ENCODE measurements at places on chromosomes 7 and 10.

DNA sequence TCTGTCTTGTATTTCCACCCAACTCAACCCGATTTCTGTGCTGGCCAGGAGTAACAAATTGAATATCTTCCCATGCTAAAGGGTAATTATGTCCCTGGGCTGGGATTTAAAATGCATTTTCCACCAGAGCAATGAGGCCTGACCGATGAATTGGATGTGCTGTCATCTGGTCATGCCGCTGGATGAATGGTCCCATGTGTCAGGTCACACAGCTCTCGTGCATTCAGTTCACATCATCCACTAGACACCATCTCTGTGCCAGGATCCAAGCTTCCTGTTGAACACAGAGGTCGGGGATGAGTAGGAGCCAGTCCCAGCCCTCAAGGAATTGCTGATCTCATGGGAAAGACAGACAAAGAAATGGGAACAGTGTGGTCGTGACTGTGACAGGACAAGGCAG is 200.8 kb downstream of the ADRA2A start:
- DNase-seq: no peak

DNA sequence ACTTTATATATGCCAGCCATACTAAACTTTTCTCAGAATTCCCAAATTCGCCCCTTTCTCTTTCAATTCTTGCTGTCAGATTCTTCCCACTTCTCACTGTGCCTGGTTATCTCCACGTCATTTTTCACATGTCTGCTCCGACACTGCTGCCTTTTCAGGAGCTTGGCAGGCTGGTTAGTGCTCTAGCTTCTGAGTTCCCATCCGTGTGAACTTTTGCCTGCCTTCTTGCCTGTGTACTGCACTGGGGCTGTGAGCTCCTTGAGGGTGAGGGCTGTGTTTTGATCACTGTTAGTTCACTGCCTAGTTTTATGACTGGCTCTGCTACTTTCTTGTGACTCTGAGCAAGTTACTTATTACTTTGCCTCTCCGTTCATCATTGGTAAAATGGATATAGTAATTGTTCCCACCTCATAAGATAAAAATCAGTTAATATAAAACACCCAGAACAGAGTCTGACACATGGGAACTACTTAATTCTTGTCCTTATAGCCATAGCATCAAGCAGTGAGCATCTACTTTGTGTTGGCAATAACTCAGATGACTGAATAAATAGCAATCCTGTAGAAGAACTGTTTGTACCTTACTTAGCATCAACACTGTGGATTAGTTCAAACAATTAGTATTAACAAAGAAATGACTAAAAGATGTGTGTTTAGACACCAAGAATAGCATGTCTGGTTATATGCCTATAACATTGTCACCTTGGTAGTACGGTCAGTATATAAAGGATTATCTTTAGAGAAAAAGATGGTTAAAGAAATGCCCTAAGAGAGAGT is 5.5 kb downstream of the GSTO1 start:
- no peak for DNase-seq

DNA sequence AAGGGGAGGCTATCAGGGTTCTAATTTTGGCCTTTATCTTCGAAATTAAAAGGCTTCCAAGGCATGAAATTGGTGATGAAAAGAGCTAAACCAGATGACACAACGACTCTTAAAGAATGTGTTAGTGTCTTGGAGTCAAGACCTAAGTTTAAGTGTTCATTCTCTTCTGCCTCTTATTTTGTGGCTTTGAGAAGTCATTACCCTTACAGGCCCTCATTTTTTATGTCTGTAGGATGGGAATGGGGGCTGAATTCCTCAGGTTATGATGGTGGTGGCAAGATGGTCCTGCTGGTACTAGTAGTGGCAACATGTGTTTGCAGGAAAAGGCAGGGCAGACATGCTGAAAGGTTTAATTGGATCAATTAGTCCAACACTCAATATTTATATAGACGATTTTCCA is 15.4 kb downstream of the TAS2R60 start:
- no peak for DNase-seq

- no peak for DNase-seq
These were observed 75.5 kb upstream of the CAPZA2 start for GRCh38 chr7:116786791-116787443.

DNA sequence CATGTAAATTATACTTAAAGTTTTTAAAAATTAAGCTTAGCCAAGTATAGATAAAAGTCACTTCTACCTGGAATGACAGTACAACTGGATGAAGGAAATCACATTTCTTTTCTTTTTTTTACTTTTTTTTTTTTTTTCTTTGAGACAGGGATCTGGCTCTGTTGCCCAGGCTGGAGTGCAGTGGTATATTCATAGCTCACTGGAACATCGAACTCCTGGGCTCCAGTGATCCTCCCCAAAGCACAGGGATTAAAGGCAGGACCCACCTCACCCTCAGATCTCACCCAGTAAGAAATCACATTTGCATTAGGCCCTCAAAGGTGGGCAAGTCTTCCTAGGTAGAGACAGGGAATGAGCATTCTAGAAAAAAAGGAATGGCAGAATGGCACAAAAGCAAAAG is 69.5 kb upstream of the C1GALT1 start:
- DNase-seq: no peak

GRCh38 chr7:138164804-138165203 is 88.5 kb downstream of the AKR1D1 start:
- DNase-seq: no peak

DNA sequence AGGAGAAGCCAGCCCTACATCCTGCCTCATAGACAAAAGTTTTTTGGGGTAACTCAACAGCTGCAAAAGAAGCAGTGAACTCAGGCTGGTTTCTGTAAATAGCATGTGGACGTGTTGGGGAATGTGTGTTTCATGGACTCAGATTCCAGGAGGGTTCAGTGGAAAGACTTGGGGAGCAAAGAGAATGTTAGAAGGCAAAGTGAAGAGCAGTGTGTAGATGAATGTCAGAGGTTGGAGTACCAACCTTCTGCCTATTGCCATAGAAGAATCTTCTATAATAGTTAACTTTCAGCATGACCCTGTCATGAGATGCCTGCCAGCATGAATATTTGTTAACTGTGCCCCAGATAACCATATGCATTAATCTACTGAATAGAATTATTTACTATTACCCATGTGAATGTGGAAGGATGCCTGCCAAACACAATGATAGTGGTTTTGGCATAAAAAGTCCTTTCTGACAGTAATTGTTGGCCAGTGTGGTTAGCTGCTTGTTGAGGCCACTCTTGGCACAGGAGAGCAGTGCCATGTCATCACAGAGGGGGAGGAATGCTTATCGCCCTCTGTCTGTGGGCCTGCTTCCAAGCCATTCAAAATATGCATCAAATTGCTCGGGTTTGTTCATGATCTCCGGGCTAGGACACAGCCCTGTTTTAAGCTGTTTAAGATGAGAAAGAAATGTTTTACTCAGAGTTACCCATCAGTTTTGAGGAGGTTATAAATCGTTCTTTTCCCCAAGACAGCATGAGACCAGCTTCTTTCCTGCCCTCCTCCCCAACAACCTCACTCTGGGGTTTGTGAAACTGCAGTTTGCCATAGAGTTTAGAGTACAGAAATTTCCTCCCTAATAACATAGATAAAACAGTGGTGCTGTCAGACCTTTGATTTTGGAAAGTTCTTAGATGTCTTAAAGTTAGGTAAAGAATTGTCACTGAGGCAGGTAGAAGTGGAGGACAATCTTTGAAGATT is 165.3 kb downstream of the WNT2 start:
- no peak for DNase-seq

GRCh38 chr10:66925896-66926715 is at the start of gene LRRTM3:
Gene LRRTM3 (plus strand): TSS chr10:66926036.
- no peak for DNase-seq

DNA sequence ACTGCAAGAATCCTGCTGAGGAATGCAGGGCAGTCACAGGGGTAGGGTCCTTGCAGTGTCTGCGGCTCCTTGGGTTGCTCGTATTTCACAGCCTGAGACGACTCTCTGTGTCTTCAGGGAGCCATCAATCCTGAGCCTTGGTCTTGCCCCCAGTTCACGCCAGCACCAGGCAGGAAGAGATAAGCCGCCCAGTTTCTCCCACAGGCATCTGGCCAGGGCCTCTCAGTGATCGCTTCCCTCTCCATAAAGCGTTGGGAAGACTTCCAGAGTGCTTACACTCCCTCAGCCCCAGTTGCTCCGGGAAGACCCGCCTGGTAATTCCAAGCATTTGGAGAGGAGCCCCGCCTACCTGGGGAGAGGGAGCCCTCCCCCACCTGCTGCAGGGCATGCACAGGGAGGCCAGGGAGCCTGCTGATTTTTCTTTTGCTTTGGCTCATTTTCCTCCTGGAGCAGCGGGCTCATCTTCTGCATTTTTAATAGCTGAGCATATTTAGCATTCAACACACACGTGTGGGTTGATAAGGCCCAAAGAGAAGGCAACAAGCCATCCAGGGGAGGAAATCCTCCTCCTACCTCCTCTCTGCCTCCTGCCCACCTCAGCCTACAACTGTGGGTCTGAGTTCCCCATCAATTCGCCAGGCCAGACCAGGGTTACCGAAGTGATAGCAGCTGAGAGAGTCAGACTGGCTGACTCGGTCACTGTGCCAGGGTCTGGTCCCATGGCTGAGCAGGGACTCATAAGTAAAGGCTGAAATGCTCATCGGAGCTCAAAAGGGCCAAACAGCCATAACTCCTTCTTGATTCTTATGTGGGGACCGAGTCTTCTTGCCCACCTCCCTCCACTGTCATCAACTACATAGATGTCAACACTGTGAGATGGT is 74.4 kb upstream of the EFCAB10 start:
- no peak for DNase-seq

- DNase-seq: no peak
These were observed 3.1 kb downstream of the C10orf71 start for GRCh38 chr10:49302088-49302487.

DNA sequence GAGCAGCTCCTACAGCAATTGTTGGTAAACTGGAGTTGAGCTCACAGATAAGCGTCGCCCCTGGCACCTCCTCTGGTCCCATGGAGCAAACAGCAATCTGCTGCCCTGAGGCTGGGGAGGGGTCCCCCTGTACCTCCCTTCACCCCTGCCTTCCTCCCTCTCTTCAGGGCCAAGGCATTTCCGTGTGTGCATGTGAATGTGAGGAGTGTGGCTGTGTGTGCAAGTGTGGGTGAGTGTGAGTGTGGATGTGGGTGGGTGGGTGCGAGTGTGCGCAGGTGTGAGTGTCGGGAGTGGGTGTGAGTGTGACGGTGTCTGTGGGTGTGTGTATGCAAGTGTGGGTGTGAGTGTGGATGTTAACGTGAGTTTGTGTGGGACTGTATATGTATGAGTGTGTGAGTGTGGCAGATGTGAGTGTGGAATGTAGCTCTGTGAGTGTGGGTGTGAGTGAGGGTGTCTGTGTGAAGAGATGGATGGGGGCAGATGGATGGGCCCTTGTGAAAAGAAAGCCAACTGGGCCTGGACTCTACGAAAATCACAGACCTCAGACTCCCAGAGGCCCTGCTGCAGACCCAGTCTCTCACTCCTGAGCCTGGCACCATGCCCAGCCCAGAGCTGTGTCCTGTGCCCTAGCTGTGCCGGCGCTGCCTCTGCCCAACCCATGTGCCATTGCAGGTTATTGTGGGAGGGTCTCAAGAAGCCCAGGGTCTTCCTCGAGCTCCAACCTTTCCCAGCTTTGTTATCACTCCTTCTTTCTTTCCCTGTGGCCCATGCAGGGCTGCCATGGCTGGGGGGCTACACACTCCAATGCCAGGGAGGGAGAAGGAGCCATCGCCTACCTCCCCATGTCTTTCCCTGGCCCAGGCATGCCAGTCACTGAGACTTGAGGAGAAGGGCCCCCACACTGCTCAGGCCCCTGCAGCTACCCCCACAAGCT is 73.9 kb downstream of the GRID1 start:
- no peak for DNase-seq

GRCh38 chr10:98361131-98362025 is 53.6 kb downstream of the PYROXD2 start:
- no peak for DNase-seq

DNA sequence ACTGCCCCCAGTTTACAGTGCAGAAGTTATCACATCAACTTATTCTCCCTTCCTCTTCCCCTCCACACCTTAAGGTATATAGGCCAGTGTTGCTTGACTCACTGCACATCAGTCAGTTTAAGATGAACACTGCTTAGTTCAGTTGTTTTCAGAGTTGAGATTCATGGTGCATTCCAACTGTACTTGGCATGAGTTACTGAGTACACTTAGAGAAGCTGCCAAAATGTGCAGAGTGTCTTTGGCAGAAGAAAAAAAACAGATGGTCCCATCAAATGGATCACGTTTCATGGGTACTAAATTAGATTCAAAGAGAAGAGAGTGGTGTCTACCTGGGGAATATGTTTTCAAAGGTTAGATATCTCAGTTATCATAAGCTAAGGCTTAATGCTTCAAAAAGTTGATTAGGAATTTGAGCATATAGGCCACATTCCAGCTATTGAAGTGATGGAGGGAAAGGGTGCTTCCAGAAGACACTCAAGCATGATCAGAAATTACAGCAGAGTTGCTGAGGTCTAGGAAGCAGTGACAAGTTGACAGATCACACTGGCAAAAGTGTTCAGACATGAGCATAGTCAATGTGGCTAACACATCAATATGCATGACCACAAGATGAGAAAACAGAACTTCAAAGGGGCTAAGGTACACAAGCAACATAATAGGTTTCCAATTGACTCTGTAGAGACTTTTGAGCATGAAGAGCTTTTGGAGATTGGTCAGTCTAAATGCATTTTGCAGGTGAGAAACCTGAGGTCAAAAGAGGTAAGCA is 579.2 kb upstream of the CELF2 start:
- DNase-seq: no peak

GRCh38 chr10:47300429-47300931 is 483 bp downstream of the GDF10 start:
- no peak for DNase-seq

DNA sequence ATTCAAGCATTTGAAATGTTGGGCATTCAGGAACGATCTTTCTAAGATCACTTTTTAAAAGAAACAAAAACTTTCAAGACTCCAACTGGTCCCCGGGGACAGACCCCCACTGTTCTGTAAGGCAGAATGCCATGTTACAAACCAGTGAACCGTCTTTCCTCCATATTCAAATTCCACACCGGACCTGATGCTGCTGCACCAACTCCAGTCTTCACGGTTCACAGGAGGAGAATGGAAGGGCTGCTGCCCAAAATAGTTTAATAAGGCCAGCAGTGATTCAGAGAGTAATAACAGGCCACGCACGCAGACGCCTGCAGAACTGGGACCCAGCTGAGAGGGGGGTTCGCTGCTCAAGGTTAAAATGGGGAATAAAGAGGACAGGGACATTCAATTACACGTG is 47.2 kb downstream of the OSBPL3 start:
- DNase-seq: no peak

DNA sequence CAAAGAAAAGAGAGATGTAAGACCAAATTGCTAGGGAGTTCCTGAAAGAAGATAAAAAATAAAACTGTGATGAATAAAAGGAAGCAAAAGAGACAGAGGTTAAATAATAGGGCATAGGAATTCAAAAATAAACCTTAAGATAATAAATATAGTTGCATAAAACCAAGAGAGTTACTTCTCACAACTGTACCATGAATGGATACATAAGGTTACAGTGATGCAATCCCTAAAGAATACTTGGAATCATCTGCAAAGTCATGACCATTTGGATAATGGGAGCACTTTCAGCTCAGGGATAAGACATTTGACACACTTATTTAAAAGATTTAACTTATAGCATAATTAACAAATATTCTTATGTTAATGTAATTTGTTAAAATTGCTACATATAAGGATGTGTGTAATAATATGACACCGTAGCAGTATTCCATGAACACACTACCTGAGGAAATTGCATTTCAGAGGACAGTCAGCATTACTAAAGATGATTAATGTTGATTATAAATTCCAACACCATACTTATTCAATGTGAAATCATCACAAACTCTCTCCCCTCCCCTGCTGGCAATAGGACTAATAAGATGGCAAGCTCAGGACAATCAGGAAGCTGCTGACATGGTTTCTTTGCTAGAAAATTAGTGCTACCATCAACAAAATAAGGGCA is 202.1 kb upstream of the AKR1E2 start:
- no peak for DNase-seq

Data from stimulated activated naive CD4-positive, alpha-beta T cell (primary cell).